ENCODE measurements at places on chromosomes 11 and 22. TPM values are rescaled to one million over a fixed set of nuclear protein-coding genes. Genes with fewer than 3 reads are reported as not detected.

The TBX1 gene
- polyA plus RNA-seq, result 0.42 TPM

The MIAT gene
- polyA plus RNA-seq, result 0.52 TPM

The OR51T1 gene
- not detected for polyA plus RNA-seq

DNA sequence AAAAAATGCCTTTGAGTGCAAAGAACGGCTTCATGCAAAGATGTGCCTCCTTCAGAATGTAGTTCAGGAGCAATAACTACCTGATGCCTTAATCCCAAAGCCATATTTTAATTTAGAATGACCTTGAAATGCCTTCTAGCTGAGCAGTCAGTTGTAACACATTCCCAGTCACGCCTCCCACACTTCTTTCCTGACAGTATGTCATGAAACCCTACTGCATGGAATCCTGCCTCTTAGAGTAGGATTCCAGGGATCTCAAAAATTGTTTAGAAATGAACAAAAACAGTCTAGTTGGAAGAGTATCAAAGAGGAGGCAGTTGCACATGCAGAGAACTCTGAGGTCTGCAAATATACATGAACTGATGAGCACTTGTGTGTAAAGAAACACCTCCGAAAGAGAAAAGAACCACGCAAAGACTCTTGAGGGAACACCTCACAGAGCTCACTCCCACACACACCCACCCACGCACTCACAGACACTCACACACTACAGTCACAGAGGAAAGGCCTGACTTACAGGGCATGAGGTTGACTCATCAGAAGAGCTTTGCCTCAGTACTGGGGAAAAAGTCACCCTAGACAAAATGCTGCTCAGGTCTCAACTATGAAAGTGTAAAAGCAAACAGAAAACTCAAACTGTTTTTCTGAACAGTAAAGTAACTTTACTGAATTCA is 77.4 kb downstream of the GGTLC2 start:
- peak; percentile 24 for DNase-seq

DNA sequence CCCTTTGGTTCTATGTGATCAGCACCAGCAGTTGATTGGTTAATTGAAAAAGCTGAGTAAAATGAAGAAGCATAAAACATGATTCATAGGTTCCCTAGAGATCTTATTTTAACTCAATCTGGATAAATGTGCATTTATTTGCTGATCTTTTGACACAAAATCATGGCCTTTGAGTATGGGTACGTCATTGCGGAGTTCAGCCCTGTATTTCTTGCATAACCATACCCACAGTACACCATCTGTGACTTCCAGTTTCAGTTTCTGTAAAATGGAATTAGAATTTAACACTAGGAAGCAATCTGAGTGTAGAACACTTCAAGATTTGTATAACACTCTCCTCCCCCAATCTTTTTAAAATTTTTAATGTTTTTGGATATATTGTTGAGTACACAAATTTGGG is 358.2 kb downstream of the DDX10 start:
- DNase-seq, result no peak

- peak; percentile 40 for DNase-seq
Measured at GRCh38 chr11:85595285-85595884, 31.8 kb downstream of the DLG2 start.

DNA sequence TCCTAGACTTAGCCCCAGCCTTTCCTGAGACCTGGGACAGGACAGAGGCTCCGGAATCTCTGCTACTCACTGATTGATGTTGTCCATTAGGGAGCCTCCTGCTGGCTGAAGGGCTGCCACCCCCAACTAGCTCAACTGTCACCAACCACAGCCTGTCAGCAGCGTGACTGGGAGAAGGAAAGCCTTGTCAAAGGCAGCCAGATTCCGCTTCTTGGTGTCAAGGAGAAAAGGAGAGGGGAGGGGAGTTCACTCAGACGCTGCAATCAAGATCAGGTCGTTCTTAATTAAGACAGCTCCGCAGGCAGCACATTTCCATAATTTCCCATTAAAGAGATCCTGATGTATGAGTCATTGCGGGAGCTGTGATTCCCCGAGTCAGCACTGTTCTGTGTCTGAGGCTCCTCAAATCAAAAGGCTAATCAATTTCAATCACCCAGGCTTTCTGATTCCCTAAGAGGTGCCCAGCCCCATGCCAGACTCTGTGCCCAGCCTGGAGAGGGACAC is 152.8 kb upstream of the ZBED5 start:
- peak; percentile 13 for DNase-seq

- no peak for DNase-seq
Measured at GRCh38 chr11:92527467-92527866, 302.8 kb downstream of the FAT3 start.

- DNase-seq, result no peak
Measured at GRCh38 chr11:106461839-106462545, 384.5 kb downstream of the AASDHPPT start.

DNA sequence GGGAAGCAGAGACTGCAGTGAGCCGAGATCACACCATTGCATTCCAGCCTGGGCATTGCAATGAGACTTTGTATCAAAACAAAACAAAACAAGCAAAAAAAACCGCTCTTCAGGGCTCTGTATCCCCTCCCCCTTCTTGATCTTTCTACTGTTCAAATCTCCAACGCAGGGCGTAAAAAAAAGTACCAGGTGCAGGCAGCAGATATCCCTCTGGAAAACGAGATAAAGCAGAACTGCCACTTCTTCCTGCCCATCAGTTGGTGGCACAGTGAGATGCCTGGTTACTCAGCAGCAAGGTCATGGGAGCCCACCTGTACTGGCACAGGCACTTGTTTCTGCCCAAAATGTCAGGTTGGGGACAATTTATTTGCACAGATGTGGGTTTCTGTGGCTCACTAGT is 11.2 kb downstream of the CCS start:
- no peak for DNase-seq

DNA sequence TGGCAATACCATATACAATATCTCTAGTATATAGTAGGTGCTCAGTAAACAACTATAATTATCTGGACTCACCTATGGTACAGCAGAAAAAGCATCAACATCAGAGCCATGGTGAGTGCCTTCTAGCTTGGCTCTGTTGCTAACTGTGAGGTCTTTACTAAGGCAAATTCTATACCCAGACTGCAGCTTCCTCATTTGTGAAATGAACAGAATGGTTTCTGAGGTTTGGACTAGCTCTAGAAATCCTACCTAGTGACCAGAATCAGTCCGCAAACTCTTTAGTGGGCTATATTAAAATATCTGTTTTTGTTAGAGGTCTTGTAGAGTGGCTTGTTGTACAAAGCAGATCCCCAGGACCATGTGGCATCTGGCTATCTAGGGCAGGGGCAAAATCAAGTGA is 3.7 kb downstream of the MS4A1 start:
- DNase-seq, result no peak

- no peak for DNase-seq
Measured at GRCh38 chr22:23691748-23692423, 1.1 kb downstream of the RGL4 start.

All from left kidney (tissue), 8 donors.